ENCODE measurements at places on chromosomes 13 and 19.

GRCh38 chr13:98370806-98371515 is 193.9 kb upstream of the RNF113B start:
- no peak for DNase-seq

DNA sequence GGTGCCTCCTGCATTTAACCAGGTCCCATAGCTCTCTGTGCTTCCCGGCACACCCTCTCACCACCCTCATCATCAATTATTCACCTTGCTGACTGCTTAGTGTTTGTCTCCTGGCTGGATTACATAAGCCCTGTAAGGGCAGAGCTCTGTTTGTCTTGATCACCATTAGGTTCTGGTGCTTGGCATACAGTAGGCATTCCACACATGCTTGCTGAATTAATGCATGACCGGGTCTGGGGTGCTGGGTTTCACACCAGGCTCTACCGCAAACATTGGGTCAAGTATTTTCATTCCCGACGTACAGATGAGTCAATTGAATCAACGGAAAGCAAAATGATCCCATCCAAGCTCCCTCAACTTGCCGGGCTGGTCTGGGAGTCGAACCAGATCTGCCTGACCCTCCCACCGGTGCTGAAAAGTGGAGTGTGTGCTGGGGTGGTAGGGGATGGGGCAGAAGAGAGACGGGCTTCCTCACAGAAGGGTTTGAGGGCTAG is 28.5 kb downstream of the VAV1 start:
- no peak for DNase-seq

DNA sequence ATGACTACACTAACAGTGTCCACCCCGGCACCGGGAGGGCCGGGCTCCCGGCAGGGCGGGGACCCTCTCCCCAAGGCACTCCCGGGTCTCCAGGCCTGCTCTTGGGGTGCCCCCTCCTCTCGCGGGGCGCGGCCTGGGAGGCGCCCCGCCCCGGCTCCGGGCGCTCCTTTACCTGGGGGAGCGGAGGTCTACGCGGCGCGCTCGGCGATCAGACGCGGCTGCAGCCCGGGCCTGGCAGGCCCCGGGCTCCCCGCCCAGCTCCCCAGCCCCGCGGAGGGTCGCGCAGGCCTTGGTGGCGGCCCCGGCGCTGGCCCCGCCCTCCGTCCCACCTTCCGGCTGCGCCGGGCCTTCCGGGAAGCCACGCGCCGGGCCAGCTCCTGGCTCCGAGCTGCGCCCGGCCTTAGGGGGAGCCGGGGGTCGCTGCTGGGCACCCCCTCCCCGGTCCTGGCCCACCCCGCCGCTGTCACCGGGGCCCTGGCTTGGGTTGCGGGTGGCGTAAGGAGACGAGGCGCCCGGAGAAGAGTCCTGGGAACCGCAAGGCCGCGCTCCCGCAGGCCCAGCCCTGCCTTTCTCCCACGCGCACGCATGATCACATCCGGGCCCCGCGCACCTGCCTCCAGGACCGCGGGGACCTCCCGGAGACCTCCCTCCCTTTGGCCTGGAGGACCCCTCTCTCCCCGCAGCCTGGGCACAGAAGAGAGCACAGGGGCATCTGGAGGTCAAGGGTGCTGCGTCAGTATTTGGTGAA is at the start of gene C19orf12:
Gene C19orf12 (minus strand): TSS at position 309 of the 748 bp plus-strand sequence. CDS start 6,848 bp downstream, outside the sequence.
- DNase-seq, result peak; percentile 27

DNA sequence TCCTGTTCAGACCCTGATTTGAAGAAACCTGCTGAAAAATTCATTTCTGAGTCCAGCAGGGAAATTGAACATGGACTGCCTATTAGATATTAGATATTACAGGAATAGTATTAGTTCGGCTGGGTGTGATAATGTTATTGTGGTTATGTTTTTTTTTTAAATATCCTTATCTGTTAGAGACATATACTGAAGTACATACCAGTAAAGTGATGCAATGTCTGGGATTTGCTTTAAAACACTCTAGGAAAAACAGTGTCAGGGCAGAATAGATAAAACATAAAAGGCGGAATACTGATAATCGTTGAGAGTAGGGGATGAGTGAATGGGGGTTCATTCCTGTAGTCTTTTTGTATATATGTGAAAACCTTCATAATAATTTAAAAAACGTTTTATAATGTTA is 28.7 kb upstream of the AMER2 start:
- no peak for DNase-seq

GRCh38 chr19:38877781-38878574 is at the start of gene RINL:
RINL (minus strand) TSS chr19:38878275; CDS start chr19:38876742, 1,533 bp downstream.
- peak; percentile 46 for DNase-seq

- DNase-seq, result no peak
These were observed 16.1 kb downstream of the TTYH1 start for GRCh38 chr19:54431255-54431838.

All from stimulated activated CD8-positive, alpha-beta memory T cell treated with anti-CD3 and anti-CD28 coated beads, Interleukin-4, amount 100 ng/mL, for 4 hours (primary cell).